ENCODE measurements at places on chromosomes 7 and 10.

- DNase-seq: no peak
Observed at GRCh38 chr7:121609208-121609607, 213.1 kb upstream of the FAM3C start.

DNA sequence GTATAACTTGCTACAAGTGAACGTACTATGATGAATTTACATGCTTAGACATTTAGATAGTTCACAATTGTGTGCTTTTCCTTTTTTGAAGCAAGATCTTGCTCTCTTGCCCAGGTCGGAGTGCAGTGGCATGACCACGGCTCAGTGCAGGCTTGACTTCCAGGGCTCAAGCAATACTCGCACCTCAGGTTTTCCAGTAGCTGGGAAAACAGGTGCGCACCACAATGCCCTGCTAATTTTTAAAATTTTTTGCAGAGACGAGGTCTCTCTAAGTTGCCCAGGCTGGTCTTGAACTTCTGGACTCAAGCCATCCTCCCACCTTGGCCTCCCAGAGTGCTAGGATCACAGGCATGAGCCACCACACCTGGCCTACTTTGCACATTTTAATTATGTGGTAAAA, 1.8 kb downstream of the GPR15LG start:
- DNase-seq: no peak

GRCh38 chr10:110992006-110992800, 72.8 kb downstream of the SHOC2 start:
- DNase-seq: no peak

GRCh38 chr7:22588351-22588750, 88.4 kb upstream of the STEAP1B start:
- DNase-seq: no peak

GRCh38 chr7:31445686-31446355, 68.1 kb upstream of the ITPRID1 start:
- DNase-seq: no peak

DNA sequence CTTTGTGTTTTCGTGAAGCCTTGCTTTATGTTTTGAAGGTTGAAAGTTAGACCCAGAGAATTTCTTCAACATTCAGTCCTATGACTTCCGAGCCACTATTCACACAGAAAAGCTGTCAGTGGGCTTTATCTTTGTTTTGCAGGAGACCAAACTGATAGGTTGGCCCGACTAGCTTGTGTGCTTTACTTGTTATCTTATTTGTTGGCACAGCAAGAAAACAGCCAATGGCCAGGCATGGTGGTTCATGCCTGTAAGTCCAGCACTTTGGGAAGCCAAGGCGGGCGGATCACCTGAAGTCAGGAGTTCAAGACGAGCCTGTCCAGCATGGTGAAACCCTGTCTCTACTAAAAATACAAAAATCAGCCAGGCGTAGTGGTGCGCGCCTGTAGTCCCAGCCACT, 16.0 kb upstream of the GDI2 start:
- no peak for DNase-seq

DNA sequence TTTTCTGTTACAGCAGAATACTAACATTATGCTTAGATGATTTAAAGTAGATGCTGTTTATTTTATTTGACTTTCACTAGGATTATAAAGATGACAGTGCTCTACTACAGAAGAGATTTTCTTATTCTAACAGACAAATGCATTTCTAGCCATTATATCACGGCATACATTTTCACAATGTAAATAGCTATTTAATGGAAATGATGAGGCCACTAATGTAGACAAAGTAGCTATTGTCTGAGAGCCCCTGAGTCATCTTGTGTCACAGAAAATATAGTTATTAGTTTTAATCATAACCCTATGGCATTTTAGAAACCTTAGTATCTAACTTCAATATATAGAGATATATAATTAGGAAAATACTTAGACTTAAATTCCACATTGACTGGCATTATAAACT, 158.0 kb upstream of the AHR start:
- DNase-seq: no peak

All from femur (tissue), 1 donor.